ENCODE measurements at places on chromosomes 1 and 21.

DNA sequence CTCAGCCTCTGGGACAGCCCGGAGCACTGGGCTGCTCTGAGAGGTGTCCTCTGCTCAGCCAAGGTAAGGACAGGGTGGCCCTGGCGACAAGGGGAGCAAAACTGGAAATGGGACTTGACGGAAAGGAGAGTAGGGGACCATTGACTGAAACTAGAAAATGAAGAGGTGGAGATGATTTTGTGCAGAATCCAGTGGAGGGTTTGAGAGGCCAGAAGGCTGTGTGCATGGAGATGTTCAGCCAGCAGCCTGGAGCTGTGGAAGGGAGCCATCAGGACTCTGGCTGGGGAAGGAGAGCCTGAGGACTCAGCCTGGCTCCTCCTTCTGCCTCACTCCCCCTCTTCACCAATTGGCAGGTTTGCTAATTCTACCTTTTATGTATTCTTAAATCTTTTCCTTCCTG, 114.2 kb downstream of the EDEM3 start:
- no peak for DNase-seq

DNA sequence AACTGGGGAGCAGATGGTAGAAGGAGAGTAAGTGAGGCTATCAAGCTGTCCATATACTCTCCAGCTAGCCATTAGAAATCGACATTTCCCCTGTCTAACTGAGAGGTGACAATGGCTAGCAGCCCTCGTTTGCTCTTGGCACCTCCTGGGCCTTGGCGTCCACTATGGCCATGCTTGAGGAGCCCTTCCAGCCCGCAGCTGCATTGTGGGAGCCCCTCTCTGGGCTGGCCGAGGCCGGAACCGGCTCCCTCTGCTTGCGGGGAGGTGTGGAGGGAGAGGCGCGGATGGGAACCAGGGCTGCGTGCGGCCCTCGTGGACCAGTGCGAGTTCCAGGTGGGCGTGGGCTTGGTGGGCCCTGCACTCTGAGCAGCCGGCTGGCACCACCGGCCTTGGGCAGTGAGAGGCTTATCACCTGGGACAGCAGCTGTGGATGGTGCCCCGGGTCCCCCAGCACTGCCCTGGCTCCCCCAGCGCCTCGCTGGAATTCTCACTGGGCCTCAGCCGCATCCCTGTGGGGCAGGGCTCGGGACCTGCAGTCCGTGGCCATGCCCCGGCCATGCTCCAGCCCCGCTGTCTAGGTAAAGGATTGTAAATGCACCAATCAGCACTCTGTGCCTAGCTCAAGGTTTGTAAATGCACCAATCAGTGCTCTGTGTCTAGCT, 56.2 kb upstream of the PARP1 start:
- DNase-seq: no peak

- DNase-seq: peak; percentile 93
Observed at GRCh38 chr1:212916481-212917133, 33.7 kb upstream of the VASH2 start.

DNA sequence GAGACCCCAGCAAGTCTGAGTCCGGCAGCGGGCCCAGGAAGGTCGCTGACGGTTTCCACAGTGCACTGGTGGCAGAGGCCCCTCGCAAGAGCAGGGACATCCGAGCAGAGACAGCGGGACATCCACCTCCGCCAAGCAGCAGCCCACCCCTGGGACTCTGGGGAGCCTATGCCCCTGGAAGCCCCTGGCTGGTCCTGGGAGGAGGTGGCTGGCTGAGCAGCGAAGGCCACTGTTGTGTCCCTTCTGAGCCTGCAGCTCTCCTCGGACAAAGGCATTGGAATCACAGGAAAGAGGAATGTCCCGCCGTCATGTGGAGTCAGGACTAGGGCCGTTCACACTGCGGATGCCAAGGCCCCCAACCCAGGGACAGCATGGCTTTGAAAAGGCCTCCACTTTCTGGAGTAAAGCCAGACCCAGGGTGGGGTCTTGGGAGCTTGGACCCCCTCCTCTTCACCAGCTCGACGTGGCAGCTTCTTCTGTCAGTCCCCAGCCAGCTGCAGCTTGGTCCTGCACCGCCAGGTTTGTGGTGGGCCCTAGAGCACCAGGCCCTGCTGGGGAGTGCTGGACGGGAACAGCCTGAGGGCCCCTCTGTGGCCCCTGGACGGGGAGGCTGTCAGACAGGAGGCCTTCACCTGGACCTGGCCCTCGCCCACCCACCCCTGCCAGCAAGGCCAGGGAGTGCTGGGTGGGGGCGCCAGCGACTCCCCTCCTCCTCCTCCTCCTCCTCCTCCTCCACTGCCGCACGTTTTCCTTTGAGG, 1.4 kb downstream of the MEGF6 start:
- no peak for DNase-seq

DNA sequence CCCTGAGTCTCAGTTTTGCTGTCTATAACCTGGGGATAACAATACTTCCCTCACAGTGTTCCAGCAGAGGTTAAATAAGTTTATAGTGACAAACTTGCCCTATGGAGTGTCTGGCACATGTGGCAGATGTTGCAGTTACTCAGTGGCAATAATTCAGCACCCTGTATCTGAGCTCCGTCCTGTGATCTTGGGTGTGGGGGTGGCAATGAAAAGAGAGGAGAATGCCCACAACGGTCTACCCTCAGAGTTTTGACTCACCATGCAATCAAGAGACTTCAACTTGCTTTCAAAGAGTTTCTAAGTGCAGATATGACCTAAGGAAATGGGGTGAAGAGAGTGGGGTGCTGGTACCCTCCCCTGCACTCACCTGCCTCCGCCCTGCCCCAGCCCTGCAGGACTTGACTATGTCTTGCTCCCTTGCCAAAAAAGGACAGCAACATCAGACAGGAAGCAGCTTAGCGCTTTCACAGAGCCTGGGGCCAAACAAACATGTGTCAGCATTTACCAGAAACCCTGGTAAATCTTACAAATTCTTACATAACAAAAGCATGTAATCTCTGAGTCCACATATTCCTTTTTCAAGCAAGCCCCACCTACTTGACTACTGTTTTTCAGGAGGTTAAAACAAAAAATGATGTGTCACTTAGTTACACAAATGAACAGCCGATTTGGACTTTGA, 185.1 kb upstream of the CAMK1G start:
- DNase-seq: peak; percentile 39

DNA sequence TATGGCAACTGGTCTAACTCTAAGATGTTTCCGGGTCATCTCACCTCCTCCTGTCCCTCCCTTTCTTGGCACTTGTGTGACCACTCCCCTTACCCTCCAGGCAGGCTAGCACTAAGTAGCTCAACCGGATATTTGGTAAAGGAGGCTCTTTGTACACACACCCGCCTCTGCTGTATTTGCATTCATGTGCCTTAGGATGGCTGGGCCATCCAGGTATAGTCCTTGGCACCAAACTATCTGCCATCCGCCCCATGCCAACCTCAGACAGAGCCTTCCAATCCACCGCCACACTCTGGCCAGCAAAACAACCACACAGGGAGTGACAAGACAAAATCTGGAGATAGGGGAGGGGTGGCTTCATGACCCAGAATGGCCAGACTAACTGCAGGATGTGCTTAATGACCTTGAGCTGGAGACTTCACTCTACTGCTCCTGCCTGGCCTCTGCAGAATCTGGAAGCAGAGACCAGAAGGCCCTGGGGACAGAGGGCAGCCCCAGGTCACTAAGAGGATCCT, 59.5 kb downstream of the CDK18 start:
- no peak for DNase-seq

DNA sequence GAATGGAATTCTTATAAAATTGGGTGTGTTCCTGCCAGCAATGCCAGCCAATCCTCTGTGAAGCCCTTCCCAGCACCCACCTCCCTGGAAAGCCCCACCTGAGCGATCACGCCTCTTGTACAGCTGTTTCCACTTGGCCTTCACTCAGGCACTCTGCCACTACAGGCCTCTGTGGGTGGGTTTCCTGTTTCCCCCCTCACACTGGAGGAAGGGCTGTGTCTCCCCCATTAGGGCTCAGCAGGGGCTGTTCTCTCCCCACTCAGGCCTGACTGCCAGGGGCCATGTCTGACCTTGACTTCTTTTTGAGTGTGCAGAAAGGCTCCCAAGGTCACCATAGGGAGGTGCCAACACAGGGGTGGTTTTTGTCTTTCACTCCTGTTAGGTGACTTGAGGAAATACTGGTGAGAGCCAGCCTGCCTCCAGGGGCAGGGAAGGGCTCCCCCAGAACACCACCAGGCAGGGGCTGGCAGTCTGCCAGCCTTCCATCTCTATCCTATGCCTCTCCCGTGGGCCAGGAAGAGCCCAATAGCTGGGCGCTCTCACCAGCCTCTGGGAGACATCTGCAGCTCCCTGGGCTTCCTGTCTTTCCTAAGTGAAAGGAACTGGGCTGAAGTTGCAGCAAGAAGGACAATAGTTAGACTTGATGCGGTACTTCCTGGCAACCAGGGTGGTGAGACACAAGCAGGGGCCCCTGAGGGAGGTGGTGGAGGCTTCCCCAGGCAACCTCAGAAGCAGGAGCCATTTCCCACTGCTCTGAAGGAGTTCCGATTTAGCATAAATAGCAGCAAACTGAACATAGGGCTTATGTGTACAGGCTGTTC, 49.1 kb downstream of the ELK4 start:
- no peak for DNase-seq

- DNase-seq: peak; percentile 3
Observed at GRCh38 chr1:164561472-164561871, 2.5 kb downstream of the PBX1 start.

All from MV-4-11 (cell line).